T-helper 17 cell (primary cell): ENCODE measurements at places on chromosomes 5 and 9. TPM values are rescaled to one million over a fixed set of nuclear protein-coding genes. Genes with fewer than 3 reads are reported as not detected.
A peak's percentile ranks its signal among the peaks of the same experiment; 100 is the strongest.

NUDT2 gene
- 11.2 TPM for total RNA-seq

ACOT12 gene
- total RNA-seq: not detected

CLTA gene
- total RNA-seq: 43.4 TPM

RICTOR gene
- total RNA-seq: 84.8 TPM

BASP1 gene
- 2.4 TPM for total RNA-seq

UBE2QL1 gene
- total RNA-seq: 0.05 TPM

SLC12A7 gene
- 88.0 TPM for total RNA-seq

DNA sequence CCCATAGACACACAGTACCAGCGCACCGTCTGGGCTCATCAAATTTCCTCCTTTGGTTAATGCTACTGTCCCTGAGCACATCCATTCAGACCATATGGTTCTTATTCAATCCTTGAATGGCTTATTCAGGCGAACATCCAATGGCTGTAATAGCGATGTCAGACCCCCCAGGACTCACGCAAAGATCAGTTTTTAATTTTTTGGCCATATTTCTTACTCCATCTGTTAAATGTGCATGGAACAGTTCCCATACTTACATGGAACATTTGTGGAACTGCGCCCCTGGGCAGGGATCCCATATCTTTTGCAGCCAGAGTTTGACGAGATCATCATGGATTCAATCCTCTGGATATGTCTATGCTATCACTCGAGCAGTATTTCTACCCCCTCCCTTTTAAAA is 213.2 kb downstream of the ADAMTS6 start:
- no peak for DNase-seq

DNA sequence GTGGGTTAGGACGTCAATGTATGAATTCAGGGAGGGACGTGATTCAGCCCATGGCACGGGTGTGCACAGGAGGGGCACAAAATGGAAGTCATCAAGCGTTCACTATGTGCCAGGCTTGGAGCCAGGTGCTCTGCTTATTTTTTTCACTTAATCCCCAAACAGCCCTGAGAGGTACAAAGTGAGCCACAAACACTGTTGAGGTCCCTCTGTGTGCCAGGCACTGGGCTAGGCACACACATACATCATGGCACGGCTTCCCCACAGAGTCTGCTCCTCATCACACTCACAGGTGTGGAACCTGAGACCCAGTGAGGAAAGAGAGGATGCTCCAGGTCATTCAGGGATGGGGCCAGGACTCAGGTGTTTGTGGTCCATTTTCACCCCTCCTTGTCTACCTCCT is 68.1 kb downstream of the GALNT12 start:
- DNase-seq: no peak

DNA sequence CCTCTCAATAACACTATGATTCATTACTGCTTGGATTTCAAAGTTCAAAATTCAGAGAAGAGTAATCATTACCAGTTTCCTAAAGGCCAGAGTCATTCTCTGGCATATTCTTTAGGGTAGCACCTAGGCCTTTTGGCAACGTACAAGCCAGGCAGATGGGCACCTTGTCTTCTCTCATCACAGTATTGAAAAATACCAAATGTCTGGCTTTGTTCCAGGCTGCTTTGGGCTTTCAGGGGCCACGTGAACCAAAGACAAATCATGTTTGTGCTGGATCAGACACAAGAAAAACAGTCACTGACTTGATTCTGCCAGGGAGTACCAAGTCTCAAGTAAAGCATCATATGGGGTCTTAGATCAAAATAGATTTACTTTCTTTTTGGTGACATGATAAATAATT is 15.5 kb downstream of the MEGF9 start:
- no peak for DNase-seq

DNA sequence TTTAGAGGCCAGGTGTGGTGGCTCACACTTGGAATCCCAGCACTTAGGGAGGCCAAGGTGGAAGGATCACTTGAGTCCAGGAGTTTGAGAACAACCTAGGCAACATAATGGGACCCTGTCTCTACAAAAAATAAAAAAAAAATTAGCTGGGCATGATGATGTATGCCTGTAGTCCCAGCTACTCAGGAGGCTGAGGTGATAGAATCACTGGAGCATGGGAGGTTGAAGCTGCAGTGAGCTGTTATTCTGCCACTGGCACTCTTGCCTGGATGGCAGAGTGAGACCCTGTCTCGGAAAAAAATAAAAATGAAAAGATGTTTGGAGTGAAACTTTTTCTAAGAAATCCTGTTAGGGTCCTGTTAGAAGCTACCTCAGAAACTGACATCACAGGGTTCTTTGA is 24.2 kb downstream of the OCLN start:
- no peak for DNase-seq

GRCh38 chr9:34328500-34328986 is 525 bp downstream of the KIF24 start:
- DNase-seq: no peak

- DNase-seq: no peak
Observed at GRCh38 chr9:37329576-37329975, 92.9 kb upstream of the GRHPR start.

- no peak for DNase-seq
Observed at GRCh38 chr9:101671567-101671966, 66.9 kb downstream of the GRIN3A start.

DNA sequence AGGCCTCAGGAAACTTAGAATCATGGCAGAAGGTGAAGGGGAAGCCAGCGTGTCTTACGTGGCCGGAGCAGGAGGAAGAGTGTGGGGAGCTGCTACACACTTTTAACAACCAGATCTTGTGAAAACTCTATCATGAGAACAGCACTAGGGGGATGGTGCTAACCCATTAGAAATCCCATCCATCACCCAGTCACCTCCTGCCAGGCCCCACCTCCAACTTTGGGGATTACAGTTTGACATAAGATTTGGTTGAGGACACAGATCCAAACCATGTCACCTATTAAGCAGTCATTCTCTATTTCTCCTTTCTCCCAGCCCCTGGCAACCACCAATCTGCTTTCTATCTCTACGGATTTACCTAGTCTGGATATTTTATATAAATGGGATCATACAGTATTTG is 26.9 kb downstream of the PBX3 start:
- no peak for DNase-seq

DNA sequence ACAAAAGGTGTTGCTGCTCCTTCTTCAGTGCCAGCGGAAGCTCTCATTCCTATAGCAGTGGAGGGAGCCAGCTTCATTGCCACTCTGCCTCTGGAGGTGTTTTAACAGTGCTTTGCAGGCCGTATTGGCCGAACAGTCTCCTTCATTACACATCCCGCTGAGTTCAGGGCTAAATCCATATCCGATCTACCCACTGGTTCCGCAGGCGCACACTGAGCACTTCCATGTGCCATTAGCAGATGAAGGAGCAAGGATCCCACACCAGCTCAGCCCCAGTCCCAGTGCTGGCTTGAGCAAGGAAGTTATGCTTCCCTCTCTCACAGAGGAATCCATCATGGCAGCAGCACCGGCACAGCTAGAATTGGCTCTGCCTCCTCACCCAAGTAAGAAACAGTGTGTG is 121.2 kb upstream of the IRX2 start:
- no peak for DNase-seq

DNA sequence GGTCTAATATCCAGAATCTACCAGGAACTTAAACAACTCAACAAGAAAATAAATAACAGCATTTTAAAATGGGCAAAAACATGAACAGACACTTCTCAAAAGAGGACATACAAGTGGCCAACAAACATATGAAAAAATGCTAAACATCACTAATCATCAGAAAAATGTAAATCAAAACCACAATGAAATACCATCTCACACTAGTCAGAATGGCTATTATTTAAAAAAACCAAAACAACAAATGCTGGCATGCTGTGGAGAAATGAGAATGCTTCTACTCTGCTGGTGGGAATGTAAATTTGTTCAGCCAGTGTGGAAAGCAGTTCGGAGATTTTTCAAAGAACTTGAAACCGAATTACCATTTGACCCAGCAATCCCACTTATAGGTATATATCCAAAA is 63.1 kb downstream of the ADAMTS6 start:
- DNase-seq: no peak

DNA sequence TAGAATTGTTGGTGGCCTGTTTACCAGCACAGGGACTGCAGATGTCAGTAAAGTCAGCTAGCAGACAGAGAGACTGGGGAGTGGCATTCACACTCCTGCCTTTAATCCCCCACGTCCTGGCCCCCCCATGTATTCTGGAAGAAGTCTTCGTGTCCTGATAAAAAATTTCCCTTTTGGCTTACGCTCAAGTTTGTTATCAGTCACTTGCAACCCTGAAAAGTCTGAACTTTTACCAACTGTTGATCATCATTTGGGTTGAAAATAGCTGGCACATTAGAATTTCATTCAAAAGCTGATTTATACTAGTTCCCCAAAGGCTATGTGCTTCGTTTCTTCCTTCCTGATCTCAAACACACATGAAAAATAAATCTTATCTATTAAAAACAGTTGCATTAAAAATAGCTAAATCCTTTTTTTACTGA is 5.8 kb upstream of the CRHBP start:
- DNase-seq: no peak

- DNase-seq: no peak
Observed at GRCh38 chr9:131545003-131545785, at the start of gene PRRT1B. Gene PRRT1B (plus strand): TSS chr9:131545523. CDS start chr9:131545616, 93 bp downstream.

- no peak for DNase-seq
Observed at GRCh38 chr5:54902791-54903473, 82.5 kb downstream of the ESM1 start.

DNA sequence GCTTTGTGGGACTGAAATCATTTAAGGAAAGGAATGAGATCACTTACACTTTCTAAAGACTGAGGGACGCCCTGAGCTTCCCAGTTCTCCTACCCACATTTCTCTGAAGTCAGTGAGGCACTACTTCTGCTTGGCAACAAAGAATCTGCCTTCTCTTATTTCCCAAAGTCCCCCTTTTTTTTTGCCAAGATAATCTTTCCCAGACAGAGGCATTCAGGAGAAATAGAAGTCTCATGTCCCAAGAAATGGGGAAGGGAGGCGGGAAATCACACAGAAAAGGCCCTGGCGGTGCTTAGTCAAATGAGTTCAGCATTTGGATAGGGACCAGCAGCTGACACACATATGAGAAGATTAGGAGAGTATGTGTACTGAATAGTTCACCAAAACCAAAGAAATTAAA is 159.7 kb downstream of the MUSK start:
- DNase-seq: no peak

GRCh38 chr9:87888501-87888900 is 5.8 kb downstream of the SPATA31E1 start:
- DNase-seq: no peak

GRCh38 chr5:159826351-159827214 is 89.7 kb upstream of the ADRA1B start:
- no peak for DNase-seq

- DNase-seq: no peak
Observed at GRCh38 chr5:132420706-132421272, 51.3 kb downstream of the SLC22A5 start.

- no peak for DNase-seq
Observed at GRCh38 chr9:89641980-89642379, 37.2 kb downstream of the GADD45G start.

DNA sequence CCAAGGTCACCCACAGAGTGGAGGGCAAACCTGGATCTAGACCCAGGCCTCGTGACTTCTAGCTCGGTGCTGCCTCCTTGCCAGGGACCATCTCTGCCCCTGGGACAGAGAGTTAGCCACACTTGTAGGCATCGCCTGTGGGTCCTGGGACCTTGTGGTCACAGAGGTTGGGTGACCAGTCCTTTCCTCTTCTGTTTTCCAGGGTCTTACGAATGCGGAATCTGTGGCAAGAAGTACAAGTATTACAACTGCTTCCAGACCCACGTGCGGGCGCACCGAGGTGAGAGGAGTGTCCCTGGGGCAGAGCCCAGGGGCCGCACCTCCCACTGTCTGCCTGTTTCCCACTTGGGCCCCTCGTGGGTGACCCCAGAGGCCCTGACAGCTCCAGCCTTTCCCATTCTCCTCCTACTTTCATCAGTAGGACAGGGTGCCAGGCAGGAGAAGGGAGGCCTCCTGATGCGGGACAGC is 76.3 kb downstream of the AMBP start:
- DNase-seq: no peak

DNA sequence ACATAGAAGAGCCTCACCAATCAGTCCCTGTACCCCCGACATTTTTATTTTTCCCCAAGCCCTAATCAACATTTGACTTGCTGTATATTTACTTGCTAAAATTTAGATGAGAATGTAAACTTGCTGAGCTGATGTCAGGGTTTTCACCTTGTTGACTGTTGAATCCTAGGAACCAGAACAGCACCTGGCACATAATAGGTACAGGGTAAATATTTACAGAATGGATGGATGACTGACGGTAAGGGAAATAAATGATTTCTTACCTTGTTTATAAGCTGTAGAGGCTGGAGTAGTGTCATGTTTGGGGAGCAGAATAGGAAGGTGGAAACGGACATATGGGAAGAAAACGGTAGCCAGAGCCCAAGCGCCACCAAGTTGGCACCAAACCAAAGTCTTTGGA is 107.0 kb upstream of the NUDT12 start:
- DNase-seq: no peak

- DNase-seq: no peak
Observed at GRCh38 chr9:134291452-134291881, 34.8 kb upstream of the RXRA start.

GRCh38 chr9:127734747-127735529 is at the start of gene TOR2A:
Gene TOR2A (minus strand): TSS chr9:127735294. CDS start chr9:127735270, 24 bp downstream.
- DNase-seq: peak; percentile 99

GRCh38 chr5:54480296-54480695 is 24.8 kb downstream of the HSPB3 start:
- no peak for DNase-seq

DNA sequence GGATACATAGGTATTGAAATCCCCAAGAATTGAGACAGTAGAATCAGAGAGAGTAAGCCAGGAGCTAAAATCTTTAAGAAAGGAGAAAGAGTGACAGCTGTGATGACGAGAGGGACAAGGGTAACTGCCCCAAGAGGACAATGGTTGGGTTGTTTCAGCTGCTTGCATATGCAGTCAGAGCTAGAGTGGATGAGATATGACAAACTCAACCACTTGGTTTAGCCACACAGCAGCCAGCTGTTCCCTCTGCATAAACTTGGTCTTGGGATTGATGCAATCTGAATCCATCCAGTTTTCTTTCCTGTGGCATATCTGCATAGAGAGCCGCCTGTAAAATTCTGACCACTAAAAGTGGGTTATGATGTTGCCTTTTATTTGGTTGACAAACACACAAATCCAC is 100.7 kb downstream of the ZNF622 start:
- no peak for DNase-seq

DNA sequence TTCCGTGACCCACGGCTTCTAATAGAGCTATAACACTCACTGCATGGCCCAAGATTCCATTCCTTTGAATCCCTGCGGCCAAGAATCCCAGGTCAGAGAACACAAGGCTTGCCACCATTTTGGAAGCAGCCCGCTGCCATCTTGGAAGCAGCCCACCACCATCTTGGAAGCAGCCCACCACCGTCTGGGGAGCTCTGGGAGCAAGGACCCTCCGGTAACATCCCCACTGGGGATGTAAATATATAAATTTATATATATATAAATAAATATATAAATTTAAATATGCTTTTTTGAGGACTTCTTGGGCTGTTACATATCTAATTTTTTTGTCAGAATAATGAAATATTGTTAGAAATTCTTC is 122.4 kb downstream of the FAM170A start:
- no peak for DNase-seq

DNA sequence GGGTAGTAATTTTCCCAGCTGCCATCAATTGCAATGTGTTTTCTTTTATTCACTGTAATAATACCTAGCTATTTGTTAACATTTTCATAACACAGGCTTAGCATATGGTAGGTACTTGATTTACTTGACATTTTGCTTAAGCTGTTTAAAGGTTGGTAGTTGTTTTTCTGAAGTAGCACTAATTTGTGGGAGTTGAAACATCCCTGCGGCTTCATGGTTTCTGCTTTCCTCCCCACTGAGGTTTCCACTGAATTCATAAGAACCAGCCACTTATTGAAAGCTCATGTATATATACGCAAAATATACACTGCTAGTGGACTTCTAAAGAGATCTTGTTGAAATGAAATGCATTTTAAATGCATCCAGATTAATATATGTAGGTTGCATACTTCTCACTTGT is 559.9 kb downstream of the TLE4 start:
- DNase-seq: no peak
